ENCODE measurements at places on chromosomes 16 and 17.

- no peak for DNase-seq
Observed at GRCh38 chr17:31167111-31167510, 72.3 kb downstream of the NF1 start.

GRCh38 chr16:87948119-87948545 is 3.1 kb upstream of the BANP start:
- DNase-seq = no peak

- no peak for DNase-seq
Observed at GRCh38 chr17:13931111-13931526, 138.2 kb upstream of the COX10 start.

DNA sequence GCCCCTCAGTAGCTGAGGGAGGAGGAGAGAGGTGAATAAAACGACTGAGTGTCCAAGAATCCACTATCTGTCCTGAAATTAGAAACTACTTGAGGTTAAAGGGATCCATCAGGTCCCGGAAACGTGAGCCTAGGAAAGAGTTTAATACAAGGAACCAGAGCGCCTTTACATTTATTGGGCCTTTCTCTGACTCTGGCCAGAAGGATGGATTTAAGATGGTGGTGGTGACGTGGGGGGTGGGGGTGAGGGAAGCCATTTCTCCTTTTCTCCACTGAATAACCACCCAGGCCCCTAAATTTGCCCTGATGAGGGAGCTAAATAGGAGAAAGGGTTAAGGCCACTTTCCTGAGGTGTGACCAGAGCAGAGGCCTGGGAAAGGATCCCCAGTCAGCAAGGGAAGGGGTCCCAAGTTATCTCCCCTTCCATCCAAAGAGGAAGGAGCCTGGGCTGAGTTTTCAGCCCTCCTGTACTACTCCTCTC is 1.0 kb upstream of the HOXB9 start:
- DNase-seq = no peak

- no peak for DNase-seq
Observed at GRCh38 chr17:5254903-5255521, 20.4 kb upstream of the SCIMP start.

DNA sequence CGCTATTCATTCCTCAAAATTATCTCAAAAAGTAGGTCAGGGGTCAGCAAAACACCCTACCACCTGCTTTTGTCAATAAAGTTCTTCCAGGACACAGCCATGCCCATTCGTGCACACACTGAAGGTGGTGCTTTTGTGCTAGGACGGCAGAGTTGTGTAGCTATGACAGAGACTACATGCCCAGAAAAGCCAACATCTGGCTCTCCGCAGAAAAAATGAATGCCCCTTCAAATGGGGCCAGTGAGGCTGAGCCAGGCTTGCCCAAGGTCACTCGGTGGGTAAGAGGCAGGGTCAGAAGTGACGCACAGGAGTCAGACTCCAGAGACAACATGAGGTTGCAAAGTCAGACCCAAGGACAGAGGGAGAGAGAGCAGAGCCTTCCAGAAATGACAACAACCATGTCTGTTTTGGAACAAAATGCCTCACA is 200.1 kb downstream of the XYLT1 start:
- DNase-seq = no peak

All from stimulated activated CD8-positive, alpha-beta memory T cell treated with anti-CD3 and anti-CD28 coated beads, Interleukin-4, amount 100 ng/mL, for 24 hours (primary cell).